Stimulated activated CD4-positive, alpha-beta T cell treated with anti-CD3 and anti-CD28 coated beads, Interleukin-2, amount 100 ng/mL, for 48 hours (primary cell): ENCODE measurements at places on chromosomes 11 and 22.

- no peak for DNase-seq
These were observed 28.9 kb upstream of the ACER3 start for GRCh38 chr11:76831686-76832310.

GRCh38 chr11:91860661-91861060 lies 364.0 kb upstream of the FAT3 start:
- no peak for DNase-seq

DNA sequence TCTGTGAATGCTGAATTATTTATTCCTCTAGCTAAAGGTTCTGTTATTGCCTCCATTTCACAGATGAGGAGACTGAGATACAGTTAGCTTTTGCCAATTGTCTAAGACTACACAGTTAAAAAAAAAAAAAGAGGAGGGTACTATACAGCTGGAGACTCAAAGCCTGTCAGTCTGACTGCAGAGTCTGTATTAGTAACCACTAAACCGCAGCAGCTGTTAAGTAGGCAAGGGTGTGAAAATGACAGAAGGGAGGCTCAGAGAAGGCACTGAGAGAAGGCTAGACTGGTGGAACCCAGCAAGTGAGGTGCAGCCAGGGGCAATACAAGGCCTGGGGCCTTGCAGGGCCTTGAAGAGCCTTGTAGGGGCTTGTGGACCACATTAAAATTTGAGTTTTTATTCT lies 181.2 kb downstream of the CSNK2A3 start:
- DNase-seq: no peak

DNA sequence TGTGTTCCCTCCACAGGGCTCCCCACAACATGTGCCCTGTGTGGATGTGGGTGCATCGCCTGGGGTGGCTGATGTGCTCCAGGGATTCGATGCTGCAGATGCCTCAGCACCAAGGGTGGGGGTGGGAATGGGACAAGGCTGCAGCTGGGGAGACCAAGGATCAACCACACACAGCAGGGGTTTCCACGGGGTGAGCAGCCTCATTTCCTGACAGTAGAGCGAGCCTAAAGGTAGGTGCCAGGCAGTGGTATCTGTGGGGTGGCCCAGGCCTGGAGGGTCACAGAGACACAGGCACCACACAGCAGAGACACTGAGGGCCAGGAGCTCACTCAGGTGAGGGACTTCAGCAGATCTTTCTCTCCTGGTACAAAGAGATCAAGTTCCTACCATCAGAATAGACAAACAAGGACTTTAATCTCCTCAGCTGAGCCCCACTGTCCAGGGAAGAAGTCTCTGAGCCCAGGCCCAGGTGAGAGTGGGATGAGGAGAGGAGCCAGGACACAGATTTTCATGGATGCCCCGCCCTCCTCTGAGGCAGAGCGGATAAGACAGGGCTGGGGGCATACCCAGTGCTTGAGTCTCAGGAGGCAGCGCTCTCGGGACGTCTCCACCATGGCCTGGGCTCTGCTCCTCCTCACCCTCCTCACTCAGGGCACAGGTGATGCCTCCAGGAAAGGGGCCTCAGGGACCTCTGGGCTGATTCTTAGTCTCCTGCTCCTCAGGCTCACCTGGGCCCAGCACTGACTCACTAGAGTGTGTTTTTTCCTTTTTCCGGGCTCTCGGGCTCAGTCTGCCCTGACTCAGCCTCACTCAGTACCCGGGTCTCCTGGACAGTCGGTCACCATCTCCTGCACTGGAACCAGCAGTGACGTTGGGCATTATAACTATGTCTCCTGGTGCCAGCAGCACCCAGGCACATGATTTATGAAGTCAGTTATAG lies 19.7 kb downstream of the GGTLC2 start:
- DNase-seq: no peak

- DNase-seq: no peak
These were observed 309.9 kb downstream of the BRD1 start for GRCh38 chr22:49517667-49518185.

DNA sequence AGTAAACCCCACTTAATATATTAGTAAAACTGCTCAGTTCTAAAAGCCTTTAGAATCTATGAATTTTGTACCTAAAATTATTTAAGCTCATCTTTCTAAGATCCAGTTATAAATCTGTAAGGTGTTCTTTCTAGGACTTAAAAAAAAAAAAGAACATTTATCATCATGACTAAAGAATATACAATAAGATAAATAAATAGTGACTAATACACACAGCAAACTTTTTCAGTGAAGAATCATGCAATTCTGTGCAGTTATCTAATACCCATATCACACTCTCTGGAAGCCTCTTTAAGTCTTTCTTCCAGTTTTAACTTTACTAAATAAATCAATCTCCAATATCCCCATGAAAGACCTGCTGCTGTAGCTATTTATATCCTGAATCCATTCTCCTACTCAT lies 59.8 kb downstream of the CEP57 start:
- no peak for DNase-seq

GRCh38 chr11:8292351-8292750 lies 28.7 kb upstream of the LMO1 start:
- DNase-seq: no peak

- DNase-seq: no peak
These were observed 45.8 kb upstream of the LIN7C start for GRCh38 chr11:27552341-27552740.
